B cell (primary cell): ENCODE measurements at places on chromosomes 12 and 14. TPM values are rescaled to one million over a fixed set of nuclear protein-coding genes. Genes with fewer than 3 reads are reported as not detected.
A peak's percentile ranks its signal among the peaks of the same experiment; 100 is the strongest.

DNA sequence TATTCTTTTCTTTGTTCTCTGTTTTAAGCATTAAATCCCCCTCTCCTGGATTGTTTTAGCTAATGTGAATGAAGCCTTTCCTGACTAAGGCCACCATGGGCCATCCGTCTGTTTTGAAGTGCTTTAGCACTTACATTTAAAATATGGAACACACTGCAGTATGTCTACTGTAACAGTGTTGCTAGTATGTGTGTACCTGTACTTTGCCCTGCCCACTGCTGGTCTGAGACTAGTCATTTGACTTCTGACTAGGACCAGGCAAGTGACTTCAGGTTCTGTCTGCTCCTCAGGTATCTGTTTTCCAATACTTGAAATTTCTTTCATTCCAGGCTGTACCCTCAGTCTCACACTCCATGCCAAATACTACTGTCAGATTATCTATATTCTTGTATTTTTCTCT is 120.1 kb upstream of the TSPAN8 start:
- DNase-seq, result no peak

The KRT82 gene
- not detected in 2 replicates for total RNA-seq

- DNase-seq, result no peak
Measured at GRCh38 chr12:58701536-58701935, 218.8 kb downstream of the LRIG3 start.

GRCh38 chr12:8681129-8681884 is 16.5 kb upstream of the RIMKLB start:
- DNase-seq, result no peak

DNA sequence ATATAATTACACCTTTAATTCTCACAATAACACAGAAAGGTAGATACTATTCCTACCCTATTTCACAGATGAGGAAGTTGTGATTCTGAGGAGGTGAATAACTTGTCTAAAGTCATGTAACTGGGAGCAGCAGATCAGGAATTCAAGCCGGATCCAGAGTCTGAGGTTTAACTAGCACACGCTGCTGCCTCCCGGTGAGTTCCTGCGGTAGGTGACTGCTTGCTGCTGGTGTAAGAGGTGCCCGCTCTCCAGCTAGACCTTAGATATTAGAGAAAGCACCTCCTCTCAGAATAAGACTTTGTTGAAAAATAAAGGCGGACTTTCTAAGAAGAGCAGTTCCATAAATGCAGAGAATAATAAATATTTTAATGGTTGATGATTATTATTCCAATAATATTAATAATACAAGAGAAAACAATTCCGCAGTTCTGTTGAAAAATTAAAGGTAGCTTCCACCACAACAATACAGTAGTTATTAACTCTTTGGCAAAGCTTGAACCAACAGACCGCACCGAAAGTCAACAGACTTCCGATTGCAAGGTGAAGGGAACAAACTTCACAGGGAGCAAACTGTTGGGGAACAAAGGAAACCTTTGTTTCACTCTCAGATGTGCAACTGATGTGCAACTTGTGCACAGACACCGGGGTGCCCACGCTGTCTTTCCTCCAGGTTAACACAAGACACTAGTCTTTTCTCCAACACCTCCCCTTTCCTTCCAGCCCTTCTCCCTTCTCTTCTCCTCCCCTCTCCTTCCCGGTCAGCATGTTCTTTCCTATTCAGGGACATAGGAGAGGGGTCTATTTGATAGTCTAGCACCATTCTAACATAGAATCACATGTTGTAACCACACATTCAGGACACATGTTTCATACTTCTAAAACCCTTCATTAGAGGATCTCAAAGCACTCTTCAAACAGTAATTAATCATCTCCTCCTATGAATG is 73.2 kb upstream of the EGLN3 start:
- no peak for DNase-seq

DNA sequence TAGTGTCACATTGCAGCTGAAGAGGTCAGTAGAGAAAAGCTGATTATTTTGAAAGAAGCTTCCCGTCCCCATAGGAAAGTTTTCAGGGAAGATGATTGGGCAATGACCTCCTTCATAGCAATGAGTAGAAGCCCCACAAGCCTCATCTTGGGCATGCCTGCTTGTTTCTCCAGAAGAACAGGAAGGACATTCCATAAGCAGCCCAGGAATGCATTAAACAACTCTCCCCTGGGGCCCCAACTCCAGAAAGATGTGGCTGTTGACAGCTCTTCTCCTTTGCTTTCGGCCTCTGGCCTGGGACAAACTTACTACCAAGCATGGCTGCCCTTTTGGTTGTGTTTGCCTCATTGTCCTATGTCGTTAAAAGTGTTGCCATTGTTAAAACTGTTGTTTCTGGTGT is 5.7 kb upstream of the VDR start:
- no peak for DNase-seq

The MUCL1 gene
- total RNA-seq, result not detected in 2 replicates

DNA sequence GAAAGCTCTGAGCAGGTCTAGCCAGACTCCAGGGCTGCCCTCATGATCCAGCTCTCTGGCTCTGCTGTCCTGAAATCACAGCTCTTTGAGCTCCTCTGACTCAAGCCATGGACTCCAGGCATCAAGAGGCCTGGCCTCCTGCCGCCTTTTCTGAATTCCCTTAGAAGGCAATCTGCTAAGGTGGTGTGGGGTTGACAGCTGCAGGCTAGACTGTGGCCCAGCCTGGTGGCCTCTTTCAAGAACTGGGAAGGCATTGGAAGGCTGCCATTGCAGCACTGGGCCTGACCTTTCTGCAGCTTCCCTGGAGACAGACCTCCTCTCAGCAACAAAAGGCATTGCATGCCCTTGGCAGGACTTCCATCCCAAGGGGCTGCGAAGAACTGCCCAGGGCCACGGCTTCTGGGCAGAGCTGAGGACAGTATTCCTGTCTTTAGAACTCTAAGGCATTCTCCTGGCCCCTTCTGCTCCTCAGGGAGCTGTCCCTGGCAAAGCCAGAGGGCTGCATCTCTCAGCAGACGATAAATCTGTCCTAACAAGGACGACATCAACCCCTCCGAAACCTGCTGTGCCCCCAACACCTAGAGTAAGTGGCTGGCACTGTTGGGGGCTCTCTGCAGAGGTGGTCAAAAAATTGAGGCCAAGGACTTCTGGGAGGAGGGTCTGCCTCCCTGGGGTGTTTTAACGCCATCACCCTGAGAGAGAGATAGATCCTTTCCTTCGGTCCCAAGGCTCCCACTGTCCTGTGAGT is 115.6 kb downstream of the RBM19 start:
- no peak for DNase-seq

- peak; percentile 64 for DNase-seq
Measured at GRCh38 chr14:60090864-60091519, 731 bp upstream of the PCNX4 start.

The BDKRB1 gene
- not detected in 2 replicates for total RNA-seq

The MYF6 gene
- not detected in 2 replicates for total RNA-seq

DNA sequence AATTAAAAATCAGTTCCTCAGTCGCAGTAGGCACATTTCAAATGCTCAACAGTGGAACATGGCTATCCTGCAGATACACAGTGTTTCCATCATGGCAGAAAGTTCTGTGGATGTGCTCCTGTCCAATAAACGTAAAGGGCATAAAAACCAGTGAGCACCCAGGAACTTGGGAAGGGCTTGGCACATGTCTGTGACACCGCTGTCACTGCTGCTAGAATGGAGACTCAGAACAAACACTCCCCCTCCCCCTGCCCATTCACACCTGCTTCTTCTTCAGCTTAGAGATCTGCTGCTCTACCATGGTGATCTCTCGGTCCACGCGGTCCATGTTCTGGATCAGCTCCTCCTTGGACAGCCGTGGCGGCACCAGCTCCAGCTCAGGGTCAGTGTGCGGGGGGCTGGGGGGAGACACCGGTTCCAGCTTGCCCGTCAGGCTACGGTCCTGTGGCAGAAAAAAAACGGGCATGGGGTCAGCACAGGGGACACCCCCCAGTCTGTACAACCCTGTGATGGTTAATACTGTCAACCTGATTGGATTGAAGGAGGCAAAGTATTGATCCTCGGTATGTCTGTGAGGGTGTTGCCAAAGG is 94.6 kb downstream of the NCOR2 start:
- no peak for DNase-seq

The HOXC11 gene
- not detected in 2 replicates for total RNA-seq

GRCh38 chr14:45181329-45181728 is 45.6 kb downstream of the FANCM start:
- DNase-seq, result no peak

- no peak for DNase-seq
Measured at GRCh38 chr14:68884031-68885030, 91.5 kb upstream of the ZFP36L1 start.

The TAS2R30 gene
- 9.5 and 11.2 TPM in 2 replicates for total RNA-seq

DNA sequence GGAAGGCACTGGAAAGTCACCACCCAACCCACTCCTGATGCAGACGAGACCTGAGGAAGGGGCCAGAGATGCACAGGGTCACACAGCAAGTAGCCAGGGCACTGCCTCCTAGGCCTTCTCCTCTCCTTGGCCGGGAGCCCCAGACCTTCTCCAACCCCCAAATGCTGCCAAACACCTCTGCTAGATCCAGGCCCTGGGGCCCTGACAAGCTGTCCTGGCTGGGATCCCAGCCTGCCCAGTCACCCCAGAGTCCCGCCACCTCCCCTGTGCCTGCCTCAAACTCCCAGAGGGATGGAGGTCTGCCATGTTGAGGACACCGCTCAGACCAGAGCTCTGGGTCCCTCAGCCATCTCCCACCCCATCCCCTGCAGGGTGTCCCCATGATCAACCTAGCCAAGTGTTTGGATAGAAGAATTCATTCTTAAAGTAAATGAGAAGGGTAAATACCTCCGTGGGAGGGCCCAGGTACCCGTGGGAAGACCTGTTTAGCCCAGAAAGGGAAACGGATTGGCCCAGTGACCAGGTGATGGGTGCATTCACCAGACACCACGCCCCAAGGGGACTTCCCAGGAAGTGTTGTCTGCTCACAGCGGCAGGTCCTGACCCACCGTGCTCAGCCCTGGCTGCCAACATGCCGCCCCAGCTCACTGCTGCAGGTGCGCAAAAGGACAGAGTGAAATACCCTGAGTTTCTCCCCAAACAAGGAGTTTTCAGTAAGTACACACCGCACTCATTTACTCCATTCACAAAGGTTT is 4.6 kb upstream of the DIO3 start:
- DNase-seq, result no peak

DNA sequence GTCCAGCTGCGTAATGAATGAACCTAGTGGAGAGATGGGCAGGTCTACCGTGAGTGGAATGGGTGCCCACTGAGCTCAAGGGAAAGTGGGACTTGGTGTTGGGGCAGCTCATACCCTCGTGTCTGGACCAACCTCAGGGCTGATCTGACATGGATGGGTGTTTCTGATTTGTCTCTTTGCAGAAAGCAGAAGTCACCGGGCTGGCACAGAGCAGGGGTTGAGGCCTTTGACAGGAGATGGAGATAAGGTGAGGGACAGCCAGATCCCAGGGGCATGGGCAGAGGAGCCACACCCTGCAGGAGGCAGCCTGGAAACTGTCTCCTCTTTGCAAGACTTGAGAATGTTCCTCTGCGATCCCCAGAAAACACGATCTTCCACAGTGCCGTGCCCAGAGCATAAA is 20.9 kb upstream of the PPP1CC start:
- no peak for DNase-seq

DNA sequence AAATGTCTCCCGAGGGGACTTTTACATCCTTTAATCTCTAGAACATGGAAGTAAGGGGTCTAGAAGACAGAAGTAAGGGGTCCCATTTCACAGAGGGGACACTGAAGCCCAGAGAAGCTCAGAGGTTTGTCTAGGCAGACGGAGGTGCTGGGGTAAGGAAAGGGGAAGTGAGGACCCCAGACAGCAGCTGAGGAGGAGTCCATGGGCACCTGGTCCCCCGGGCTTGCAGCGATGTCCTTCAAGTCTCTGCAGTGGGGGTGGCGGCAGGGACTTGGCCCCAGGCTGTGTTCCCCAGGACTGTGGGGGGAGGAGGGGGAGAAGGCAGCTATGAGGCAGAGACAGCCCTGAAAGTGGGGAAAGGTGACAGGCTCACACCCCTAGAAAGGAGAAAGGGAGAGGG is 30.7 kb downstream of the DTX1 start:
- peak; percentile 72 for DNase-seq

The MYH6 gene
- total RNA-seq, result not detected in 2 replicates

- DNase-seq, result no peak
Measured at GRCh38 chr14:98915625-98916024, 356.4 kb downstream of the BCL11B start.

DNA sequence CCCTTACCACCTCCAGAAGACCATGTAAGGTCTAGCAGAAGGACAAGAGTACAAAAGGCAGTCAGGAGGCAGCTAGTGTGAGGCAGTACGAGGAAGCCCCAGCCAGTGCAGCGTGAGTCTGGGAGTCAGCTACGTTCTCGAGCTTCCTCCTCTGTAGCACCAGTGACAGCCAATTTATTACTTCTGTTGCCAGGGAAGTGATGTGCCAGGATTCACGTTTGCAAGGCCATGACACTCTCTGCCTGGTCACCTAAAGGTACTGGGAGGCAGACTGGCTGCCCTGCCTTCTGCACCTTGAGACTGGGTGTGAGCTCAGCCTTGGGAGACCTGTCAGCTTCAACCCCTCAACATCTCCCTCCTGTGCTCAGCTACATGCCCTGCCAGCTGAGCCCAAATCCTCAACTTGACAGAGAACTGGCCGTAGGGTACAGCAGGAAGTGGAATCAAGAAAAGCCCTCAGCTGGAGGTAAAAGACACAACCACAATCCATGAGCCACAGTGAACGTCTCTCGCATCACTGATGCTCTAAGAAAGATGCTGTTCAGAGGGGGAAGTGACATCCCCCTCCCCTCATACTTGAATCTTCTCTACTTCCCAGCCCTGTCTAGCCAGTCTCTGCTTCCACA is 182.5 kb upstream of the RGS6 start:
- DNase-seq, result no peak

The ZBTB42 gene
- 7.2 and 8.3 TPM in 2 replicates for total RNA-seq

- DNase-seq, result no peak
Measured at GRCh38 chr14:32414808-32415255, 85.7 kb downstream of the AKAP6 start.

DNA sequence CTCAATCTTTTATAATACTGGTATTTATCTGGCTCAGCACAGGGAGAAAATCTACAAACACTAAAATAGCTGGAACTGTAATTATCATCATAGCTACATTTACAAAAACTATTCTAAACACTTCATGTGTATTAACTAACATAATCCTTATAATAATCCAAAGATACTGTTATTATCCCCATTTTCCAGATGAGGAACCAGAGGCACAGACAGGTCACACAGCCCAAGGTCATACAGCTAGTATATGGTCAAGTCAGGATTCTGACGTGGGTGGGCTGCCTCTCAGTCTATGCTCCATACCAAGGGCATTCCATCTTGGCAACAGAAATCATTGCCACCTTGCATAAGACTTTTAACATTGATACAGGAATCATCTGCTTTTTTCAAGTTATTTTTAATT is 11.4 kb downstream of the FERMT2 start:
- no peak for DNase-seq

The TAS2R42 gene
- not detected in 2 replicates for total RNA-seq

DNA sequence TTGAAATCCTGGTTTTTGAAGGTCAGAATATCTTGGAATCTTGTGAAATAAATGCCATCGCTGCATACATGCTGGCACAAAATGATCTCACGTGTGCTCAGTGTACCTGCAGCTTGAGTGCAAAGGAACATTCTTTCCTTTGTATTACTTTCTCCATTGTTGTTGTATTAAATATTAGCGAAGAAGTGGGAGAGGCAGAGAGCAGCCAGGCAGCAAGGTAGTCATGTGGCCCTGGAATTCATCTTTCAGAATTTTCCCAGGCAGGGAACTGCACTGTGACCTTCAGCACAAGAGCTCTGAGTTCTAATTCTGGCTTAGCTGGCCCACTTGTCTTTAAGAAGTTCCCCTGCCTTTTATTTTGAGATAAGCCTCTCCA is 145.5 kb downstream of the PRKCH start:
- no peak for DNase-seq

The CELA1 gene
- total RNA-seq, result not detected in 2 replicates

GRCh38 chr14:102212356-102212755 is 72.7 kb downstream of the WDR20 start:
- DNase-seq, result no peak

- DNase-seq, result no peak
Measured at GRCh38 chr14:79695307-79695706, 516.0 kb downstream of the DIO2 start.
